Forelimb muscle (tissue), 1 donor: ENCODE measurements at places on chromosomes 11 and 22.

- no peak for DNase-seq
Observed at GRCh38 chr11:103902994-103903393, 133.4 kb upstream of the DDI1 start.

DNA sequence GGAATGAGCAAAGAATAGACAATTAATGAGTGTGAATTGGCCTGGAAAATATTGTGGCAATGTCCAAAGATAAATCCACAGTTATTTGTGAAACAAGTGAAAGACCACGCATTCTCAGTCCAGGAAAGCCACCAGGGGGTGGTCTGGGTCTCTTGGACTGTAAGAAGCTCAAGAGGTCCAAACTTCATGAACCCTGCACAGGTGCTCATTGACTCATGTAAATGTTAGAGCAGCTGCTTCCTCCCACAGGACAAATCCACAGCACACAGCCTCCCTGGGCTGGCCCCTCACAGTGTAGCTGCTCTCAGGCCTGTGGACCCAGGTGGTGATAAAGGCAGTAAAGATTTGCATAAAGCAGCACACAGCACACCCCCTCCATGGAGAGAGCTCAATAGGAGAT lies 114.0 kb downstream of the ZNF280B start:
- no peak for DNase-seq

DNA sequence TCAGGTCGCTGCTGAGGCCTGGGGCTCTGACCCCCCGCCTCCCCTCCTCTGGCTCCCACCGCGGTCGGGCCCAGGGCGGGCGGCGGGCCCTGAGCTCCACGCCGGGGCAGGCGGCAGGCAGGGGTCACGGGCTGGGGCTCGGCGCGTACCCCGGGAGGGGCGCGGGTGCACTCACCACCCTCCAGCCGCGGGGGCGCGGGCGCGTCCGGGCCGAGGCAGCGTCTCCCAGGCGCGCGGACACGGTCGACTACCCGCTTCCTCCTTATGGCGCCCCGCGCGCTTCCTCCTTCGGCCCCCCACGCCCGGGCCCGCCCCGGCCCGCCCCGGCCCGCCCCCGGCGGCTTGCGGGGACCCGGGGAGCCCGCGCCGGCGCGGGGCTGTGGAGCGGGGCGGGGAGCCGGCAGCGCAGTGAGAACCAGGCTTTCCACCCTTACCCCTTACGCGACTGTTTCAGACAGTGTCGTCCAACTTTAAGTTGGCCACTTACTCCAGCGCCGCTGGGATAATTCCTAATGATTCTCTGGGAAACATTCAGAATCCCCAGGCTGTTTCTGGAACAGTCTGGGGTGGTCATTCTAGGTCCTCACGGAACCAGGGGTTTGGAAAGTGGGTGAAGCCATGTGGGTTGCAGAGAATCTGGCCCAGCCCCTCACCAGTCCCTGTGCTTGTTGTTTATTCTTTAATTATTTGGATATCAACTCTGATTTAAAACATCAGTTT lies at the start of gene BID:
BID (minus strand) TSS at position 264 of the 720 bp plus-strand sequence. CDS start 24,353 bp downstream, outside the sequence.
- DNase-seq: no peak

DNA sequence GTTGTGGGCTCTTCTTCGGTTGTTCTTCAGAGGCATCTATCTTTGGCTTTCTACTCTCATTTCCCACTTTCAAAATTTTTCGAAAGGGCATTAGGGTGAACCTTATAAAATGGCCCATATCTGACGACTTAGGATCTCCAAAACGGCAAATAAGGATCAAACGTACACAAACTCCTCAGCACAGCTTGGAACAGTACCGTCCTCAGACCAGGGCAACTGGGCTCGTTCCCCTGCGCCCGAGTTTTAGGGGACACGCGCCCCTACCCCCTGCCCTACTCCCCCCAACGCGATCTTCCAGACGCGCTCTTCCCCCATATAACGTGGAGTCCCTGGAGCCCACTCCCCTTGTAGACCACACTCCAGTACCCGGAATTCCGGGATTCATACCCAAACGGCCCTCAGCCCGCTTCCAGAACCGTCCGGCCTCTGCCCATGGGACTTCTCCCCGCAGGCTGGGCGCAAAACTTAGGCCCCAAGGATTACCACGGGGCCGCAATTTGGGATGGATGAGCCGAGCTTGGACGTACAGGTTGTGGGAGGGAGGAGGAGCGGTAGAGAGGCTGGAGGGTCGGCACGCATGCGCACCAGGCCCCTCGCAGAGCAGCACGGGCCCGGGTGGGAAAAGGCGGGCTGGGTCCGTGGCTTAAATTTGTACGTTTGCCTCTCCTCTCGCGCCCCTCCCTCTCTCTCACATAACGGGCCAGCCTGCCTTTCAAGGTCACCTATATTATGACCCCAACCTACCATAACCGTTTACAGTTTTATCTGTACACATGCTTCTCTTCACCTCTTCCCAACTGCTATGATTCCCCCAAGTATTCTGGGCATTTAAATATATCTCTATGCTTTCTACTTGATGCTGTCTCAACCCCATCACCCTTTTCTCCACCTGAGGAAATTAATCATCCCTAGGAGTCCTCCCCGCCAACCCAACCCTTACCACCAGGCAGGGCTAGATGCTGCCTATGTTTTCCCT lies 3.4 kb downstream of the CCDC89 start:
- DNase-seq: peak; percentile 25

- DNase-seq: no peak
Observed at GRCh38 chr11:89608234-89608966, 101.7 kb upstream of the TRIM77 start.

DNA sequence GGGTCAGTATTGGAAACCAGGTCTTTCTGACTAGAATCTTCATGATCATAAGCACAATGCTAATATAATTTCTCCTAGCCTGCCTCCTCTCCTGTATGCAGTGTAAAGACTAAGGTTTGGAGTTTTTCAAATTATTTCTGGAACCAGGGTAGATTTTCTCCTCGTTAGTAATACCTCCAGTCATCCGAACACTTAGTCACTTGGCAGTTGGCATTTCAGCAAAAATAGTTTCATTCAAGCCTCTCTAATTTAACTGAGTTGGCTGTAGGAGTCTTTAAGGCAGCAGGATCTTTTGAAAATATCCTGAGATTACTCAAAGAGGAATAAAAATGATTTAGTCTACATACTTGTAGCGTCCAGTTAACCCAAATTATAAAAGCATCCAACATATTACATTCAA lies 6.3 kb downstream of the TYR start:
- no peak for DNase-seq

DNA sequence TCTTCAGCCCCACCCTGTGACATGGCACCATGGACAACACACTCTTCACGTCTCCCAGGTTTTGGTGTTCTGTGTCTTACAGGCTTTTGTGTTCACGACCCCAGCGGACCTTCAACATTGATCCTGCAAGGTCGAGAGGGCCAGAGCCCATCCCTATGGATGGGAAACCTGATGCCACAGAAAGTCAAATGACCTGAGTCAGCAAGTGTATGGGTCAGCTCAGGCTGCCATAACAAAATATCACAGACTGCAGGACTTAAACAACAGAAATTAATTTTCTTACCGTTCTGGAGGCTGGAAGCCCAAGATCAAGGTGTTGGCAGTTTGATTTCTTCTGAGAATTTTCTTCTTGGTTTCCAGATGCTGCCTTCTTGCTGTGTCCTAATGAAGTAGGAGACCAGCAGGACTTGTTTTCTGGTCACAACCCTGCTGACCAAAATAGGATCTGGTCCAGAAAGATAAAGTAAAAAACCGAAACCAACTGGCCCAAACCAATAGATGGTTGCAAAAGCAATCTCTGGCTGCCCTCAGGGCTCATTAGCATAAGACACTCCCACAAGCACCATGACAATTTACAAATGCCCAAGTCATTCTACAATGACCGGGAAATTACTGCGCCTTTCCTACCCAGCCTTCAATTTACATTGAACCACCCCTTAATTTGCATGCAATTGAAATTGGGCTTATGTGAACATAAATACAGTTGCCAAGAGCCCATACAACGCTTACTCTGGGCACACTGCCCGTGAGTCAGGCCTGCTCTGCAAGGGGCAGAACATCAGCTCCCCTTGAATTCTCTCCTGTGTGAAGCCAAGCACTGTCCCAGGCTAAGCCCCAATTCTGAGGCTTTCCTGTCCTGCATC lies 113.9 kb downstream of the RPS6KA4 start:
- no peak for DNase-seq

GRCh38 chr11:89613911-89614310 lies 96.2 kb upstream of the TRIM77 start:
- DNase-seq: no peak

DNA sequence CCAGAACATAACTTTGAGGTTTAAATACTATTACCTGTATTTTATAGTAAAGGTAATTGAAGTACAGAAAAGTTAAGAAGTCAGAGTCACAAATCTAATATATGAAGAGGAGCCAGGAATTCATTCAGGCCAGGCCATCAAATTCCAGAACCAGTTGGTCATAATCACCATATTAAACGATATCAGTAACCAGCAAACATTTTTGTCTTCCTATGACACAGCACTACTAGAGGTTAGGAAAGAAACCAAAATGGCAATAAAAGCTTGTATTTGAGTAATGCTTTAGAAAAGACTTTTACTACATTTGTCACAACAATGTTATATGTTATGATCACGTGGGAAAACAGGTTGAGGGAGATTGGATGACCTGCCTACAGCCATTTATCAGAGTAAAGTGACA lies 62.2 kb downstream of the DKK3 start:
- no peak for DNase-seq

- DNase-seq: no peak
Observed at GRCh38 chr11:36453678-36454077, 56.4 kb downstream of the TRAF6 start.

DNA sequence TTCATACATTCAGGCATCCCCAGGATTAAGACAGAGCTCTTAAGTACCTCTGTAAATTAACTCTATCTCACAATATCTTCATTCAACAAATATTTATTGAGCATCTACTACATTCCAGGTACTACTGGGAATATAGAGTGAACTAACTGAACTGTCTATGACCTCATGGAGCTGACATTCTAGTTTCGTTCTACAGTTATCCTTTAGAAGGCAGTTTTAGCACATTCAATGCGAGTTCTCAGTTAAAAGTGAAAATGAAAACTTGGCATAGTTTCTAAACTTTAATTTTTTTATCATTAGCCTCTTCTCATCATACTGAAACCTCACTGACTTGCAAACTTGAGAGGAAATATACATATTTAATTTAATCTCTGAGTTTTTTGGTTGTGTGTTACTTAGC lies 10.7 kb upstream of the MS4A6E start:
- DNase-seq: no peak

DNA sequence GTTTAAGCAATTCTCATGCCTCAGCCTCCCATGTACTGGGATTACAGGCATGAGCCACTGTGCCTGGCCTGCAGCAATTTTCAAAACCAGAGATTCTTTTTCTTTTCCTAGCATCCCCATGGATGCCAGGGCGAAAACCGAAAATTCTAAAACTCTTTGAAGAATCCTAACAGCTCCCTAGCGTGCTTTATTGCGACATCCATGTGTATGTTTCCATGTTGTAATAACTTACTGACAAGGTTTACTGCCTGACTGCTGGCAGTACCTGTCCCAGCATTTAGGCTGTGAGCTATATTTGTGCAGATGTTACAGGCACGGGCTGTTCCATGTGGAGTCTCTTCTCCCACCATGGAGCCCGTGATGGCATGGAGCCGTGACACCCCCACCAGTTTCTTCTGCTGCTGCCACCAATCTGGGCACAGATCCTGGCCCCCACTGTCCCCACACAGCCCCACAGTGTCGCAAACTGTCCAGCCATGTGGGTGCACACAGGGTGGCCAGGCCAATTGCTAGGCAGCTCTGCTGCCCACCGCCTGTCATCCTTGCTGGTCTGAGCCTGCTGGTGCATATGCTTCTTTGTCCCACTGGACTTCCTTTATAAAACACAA lies 7.1 kb upstream of the TAB1 start:
- no peak for DNase-seq

DNA sequence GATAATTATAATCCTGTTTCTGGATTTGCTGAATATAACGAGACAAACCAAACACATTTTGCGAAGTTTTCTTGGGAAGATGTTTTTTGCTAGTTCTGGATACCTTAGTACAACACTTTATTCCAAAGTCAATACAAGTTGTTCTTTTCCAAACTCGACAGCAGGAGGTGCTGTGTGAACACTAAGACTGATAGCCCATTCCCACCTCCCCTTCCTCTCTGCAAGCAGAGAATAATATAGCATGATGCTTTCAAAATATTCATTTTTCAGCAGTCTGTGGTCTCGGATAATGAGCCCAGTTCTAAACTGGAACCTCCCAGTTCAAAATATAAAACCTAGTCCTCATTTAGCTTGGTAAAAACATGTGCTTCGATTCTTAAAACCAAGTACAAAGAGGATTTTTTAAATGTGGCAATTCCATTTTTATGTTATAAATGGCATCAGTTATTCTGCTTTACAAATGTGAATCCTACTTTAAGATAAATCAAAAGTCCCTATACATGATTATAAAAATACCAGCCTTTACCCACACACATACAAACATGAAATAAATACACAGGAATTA lies 129.1 kb downstream of the DCDC1 start:
- DNase-seq: peak; percentile 22

DNA sequence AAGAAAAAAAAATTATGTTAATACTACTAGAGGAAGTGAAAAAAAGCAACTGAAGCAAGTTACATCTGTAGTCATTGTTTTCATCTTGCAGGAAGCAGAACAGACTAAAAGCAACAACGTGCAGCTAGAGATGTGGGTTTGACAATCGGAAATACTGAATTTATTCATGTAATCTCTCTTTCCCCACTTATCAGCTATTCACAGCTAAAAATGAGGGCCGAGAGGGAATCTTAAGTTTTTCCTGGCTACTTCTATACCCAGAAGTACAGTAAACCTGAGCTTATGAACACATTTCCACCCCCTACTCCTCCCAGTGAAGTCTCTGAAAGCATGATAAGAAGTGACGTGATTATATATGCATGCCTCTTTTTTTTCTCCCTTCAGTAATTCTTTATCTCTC lies 116.5 kb downstream of the SPON1 start:
- no peak for DNase-seq

DNA sequence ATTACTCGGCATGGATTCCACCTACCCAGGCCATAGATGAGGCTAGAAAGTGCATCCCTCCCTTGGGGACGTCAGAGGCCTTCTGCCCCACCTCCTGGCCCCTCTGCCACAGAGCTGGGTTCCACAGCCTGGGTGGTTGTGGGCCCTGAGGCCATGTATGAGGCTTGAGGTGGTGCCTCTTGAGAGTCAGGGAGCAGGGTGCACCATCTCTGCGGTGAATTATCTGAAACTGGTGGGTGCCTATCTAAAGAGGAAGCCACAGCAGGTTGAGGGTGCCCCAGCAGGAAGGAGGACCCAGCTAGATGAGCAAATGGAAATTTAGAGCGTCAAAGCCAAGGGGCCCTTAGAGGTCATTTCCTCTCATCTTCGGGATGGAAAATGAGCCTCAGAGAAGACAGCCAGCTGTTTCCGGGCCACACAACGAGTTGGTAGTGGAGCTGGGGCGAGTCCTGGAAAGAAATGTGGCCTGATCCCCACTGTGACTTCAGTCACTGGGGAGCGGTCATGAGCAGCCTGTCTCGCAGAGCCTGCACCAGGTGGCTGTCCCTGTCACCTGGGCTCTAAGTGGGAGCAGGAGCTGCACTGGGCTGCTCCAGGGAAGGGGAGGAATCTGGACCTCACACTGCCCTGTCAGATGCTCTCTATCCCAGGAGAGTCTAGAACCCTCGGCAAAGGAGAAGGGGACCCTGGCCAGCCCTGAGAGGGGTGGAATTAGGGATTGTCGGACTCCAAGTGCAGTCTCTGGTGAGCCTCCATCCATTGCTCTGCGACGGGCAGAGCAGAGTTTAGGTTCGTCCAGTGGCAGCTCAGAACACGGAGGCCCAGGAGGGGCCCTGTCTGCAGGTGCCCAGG lies 7.3 kb downstream of the ADORA2A start:
- peak; percentile 94 for DNase-seq

- no peak for DNase-seq
Observed at GRCh38 chr11:10762913-10763421, 11.9 kb downstream of the CTR9 start.
